ENCODE measurements at places on chromosomes 1 and 21.

GRCh38 chr1:91402023-91402422, 2.6 kb downstream of the HFM1 start:
- DNase-seq: no peak

DNA sequence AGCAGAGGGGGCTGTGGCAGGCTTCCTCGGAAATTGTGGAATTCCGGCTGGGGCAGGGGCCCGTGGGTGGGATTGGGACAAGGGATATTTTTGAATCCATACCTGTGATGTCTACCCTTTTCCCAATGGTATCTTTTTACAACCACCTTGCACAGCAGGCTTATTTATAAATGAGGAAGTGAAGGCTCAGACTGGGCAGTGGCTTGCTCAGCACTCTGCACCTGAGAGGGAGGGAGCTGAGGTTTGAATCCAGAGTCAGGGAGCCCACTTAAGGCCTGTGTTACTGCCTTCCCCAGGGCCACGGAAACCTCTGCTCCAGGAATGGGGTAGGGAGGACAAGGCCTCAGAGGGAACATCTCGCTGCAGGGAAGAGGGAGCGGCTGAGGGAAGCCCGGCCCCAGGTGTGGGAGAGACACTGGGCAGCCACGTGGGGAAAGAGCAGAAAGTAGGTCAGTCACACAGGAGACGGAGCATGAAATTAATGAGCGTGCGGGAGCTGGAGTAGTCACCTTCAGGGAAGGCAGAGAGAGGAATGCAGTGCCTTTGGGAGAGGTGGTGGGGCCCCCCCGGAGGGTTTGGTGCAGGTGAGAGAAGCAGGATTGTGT, 35.4 kb upstream of the SCMH1 start:
- DNase-seq: no peak

GRCh38 chr1:240111558-240111957, 19.9 kb downstream of the FMN2 start:
- DNase-seq: no peak

- no peak for DNase-seq
These were observed 24.9 kb downstream of the MATN1 start for GRCh38 chr1:30698401-30698981.

DNA sequence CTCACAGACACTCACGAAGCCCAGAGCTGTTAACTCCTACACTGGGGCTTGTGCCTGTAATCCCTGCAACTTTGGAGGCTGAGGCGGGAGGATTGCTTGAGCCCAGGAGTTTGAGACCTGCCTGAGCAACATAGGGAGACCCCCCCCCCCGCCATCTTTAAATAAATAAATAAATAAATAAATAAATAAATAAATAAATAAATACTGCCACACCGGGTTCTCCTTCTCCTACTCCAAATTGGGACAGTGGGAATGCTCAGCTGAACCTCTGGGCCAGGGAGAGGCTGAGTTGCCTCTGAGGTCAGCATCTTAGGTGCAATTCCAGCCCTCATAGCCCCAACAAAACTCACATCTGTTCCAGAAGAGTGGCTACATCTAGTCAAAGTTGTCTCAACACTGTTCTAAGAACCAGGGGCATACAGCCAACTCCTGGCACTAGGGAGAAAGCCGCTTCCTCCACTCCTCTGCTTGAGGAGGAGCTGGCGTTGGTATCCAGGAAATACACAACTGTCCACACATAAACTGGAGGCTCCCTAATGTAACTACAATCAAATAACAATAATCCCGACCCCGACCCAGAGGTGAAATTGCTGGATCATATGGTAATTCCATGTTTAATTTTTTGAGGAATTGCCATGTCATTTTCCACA, 27.0 kb downstream of the C1orf216 start:
- no peak for DNase-seq
